ENCODE measurements at places on chromosomes 3 and 15. TPM values are rescaled to one million over a fixed set of nuclear protein-coding genes. Genes with fewer than 3 reads are reported as not detected.

HYAL1 gene
- polyA plus RNA-seq = 0.09 TPM

POLG gene
- polyA plus RNA-seq = 18.7 TPM

CCPG1 gene
- polyA plus RNA-seq = 202 TPM

MITF gene
- 2.0 TPM for polyA plus RNA-seq

CACNA1D gene
- not detected for polyA plus RNA-seq

INKA1 gene
- 7.2 TPM for polyA plus RNA-seq

SPRED1 gene
- 10.2 TPM for polyA plus RNA-seq

FAM227B gene
- polyA plus RNA-seq = 7.2 TPM

C2CD4A gene
- polyA plus RNA-seq = not detected

ZIC1 gene
- 15.5 TPM for polyA plus RNA-seq

CFAP100 gene
- polyA plus RNA-seq = not detected

CCDC54 gene
- 0.16 TPM for polyA plus RNA-seq

ALDH1A3 gene
- 4.8 TPM for polyA plus RNA-seq

CD96 gene
- polyA plus RNA-seq = not detected

NAALADL2 gene
- 20.5 TPM for polyA plus RNA-seq

OSTN gene
- polyA plus RNA-seq = not detected

TM6SF1 gene
- polyA plus RNA-seq = 0.14 TPM

ALDH1A2 gene
- 0.68 TPM for polyA plus RNA-seq

PLA2G4F gene
- not detected for polyA plus RNA-seq

NOX5 gene
- not detected for polyA plus RNA-seq

ZNF502 gene
- polyA plus RNA-seq = 2.9 TPM

BSN gene
- polyA plus RNA-seq = 0.03 TPM

Measured in GM23248 (cell line).